ENCODE measurements at places on chromosomes 1 and 21.

DNA sequence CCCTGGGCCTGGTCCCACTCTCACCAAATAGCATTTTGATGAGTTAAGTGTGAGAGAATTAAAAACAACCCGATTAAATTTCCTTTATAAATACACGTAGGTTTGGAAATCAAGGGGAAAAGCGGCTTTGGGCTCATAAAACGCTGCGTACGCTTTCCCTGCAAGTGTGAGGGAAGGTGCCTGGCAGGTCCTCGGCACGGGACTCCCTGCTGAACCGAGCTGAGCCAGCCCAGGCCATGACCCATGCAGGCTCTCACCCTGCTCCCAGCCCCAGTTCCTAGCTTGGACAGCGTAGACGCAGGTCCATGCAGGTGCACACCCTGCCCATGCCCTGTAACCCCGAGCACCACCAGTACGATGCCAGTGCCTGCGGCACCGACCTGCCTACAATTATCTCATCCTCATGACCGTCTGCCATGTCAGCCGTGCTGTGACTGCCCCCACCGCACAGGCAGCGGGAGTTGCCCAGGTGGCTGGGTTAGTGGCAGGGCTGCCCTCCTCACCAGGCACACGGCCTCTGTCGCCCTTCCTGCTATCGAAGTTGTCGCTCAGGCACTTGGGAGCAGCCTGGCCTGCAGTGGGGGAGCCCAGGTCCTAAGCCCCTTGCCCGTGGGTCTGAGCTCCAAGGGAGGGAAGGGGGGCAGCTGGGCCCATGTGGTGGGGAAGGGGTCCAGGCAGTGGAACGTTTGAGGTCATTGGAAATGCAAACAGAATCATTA lies 41.0 kb upstream of the ACTRT2 start:
- no peak for DNase-seq

DNA sequence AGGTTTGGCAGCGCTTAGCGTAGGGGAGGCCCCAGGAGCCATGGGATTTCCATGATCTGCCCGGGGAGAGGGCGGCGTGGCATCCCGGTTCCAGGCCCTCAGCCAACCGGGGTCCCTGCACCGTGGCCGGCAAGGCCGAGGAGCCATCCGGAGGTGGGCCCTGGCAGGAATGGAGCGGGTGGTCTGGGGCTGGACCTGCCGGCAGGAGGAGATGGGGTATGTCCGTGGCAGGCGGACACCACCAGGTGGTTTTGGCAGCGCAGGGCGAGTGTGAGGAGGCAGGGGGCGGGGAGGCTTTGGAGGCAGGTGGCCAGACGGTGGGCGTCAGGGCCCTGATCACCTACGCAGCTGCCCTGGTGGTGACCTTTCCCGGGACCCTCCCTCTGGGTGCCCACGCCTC lies 10.3 kb downstream of the PRKCZ start:
- no peak for DNase-seq

DNA sequence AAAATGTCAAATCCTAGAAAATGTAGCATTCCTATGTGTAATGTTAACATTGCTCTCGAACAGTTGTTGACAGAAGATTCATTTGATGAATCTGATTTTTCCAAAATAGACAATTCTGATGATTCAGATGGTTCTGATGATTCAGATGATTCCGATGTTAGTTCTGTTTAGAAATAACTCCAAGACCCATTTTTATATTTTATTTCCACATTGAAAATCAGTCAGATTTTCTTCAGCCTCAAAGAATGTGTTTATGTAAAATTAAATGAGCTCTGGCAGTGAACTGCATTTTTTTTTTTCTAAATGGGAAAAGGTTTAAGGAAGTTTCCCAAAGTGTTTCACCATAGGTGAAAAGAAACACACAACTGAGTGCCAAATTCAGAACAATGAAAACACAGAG lies 136.5 kb downstream of the TSEN15 start:
- DNase-seq = no peak

DNA sequence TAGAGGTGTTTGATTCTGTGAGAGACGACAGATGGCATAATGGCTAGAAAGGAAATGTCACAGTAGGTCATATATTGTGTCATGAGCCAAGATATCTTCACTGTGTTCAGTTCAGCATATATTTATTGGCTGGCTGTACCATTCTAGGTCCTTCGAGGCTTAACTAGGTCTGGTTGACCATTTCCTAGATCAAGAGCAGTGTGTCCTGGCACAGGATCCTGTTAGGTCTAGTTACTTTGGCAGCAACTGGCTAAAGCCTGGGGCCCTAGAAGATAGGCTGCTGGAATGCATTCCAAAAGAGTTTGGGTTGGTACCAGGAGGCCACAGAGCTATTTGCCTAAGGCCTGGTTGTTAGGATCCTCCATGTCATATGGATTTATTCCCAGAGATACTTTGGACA lies 20.9 kb downstream of the ZBTB40 start:
- no peak for DNase-seq

- DNase-seq = peak; percentile 74
Observed at GRCh38 chr1:26853156-26853555, 9.8 kb upstream of the SFN start.

DNA sequence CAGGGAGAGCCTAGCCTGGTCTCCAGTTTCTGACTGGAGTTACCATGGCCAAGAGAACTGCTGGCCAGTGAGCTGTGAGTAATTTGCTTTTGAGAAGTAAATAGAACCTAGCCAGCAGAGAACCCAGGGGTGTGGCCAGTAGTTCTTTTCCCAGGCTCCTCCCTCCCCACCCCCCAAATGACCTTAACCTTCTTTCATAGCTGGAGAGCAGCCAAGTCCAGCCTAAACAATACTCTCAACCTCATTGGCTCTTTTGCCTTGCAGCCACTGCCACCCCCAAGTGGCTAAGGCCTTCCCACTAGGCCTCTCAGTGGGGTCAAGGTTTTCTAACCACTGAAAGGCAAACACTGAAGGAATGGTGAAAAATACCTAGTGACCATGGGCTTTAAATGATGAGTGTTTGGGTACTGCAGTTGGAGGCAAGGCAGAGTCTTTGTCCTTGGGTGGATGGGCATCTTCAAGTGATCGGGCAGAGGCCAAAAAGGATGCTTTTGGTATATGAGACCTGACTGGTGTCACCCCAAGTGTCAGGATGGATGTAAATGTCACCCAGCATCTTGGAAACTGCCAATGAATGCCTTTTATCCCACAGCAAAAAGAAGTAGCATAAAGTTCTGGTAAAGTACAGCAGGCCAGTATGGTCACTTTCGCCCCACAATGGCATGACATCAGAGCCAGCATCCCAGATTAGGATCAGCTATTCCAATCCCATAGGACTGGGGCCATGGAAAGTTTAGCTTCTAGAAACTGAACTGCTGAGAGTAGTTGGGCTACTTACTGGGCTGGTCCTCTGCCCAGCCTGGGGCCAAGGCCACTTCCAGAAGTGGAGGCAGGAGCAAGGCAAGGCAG lies 3.5 kb upstream of the PIGV start:
- no peak for DNase-seq

DNA sequence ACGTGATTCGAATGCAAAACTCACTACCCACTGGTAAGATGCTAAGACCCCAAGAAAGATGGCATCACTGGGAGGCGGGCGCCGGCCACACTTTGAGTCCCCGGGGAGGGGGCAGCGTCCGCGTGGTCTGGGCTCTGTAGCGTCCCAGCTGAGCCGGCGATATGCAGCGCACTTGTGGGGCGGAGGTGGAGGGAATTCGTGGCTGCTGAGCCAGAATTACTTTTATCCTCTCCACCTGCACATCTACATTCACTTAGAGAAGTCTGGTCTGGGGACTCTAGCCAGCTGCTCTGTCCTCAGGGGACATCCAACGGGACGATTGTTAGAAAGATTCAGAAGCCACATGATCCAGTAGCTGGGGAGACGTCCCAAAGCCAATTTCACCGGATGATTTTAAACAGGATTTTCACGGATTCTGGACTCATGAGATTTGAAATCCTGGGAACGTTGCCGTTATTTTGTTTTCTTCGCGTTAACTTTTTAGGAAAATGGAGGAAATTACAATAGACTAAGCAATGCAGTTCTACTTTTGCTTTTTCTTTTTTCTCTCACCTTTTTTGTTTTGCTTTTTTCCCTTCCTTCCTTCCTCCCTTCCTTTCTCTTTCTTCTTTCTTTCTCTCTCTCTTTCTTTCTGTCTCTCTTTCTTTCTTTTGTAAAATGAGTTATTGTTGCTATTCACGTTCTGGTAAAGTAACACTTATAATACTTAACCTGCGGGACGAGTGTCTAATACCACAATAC lies 1.3 kb downstream of the JAM2 start:
- DNase-seq = no peak

DNA sequence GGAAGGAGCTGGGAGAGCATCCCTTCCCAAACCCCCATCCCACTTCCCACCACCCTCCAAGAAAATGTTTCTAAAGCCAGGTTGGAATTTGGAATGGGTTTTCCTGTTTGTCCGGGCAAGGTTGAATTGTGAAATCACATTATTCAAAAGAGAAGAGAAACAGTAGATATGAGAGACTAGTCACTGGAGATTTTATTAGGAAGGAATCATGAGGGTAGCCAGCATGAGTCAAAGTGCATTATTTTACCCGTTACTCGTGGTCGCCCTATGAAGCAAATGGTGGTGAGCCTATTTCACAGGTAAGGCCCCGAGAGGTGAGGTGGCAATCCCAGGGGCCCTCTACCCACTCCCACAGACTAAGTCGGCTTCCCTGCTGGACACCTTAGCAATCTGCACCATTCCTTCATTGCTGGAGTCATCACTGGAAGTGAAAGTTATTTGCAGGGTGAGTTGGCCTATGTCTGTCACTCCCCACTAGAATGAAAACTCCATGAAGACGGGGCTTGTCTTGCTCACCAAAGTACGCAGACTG lies 52.8 kb downstream of the TOMM20 start:
- peak; percentile 46 for DNase-seq

DNA sequence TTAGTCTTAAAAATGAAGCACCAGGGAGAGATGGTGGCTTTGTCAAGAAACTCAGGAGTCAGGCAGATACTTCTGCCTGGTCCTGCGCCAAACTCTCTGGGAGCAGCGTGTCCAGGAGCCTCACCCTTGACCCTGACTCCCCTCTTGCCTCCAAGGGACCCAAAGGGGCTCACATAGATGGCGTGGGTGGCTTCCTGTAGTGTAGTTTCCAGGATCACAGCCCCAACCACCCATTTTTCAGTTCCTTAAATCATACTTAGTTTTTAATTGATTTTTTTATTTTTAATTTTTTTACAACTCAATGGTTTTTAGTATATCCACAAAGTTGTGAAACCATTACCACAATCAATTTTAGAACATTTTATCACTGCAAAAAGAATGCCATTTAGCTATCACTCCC lies 107.7 kb upstream of the IGSF21 start:
- DNase-seq = no peak

DNA sequence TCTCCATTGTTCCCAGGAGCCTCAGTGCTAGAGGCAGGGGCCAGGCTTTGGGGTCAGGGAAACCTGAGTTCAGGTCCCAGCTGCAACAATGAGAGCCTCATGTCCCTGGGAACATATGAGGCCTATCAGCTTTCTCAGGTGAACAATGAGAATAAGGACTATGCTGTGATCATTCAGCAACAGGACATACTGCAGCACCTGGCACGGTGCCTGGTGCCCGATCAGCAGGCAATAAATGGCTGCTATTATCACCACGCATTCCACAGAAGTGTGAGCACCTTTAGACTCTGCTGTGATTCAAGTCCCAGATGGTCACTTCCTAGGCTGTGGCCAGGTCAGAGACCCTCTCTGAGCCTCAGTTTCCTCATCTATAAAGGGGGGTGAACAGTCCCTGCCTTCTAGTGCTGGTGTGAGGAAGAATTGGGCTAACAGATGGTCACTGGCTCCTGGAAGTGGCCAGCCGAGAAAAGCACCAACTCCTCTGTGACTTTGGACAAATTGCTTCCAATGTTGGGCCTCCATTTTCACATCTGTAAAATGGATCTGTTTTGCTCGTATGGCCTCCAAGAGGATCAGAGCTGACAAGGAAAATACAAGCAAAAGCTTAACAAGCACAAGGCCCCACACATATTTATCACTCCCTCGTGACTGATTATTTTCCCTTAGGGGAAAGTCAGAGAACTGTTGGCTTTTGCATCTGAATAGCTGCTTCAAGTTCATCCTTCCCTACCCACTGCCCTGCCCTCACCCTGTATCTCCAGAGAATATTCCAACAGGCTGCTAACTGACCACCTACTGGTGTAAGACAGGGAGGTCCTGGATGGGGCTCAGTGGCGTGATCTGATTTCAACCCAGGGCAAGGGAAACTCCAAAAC lies 1.1 kb downstream of the SLC5A9 start:
- no peak for DNase-seq

GRCh38 chr21:43345746-43346409 lies 81.1 kb downstream of the SIK1 start:
- peak; percentile 38 for DNase-seq

GRCh38 chr1:117240547-117240946 lies 29.8 kb upstream of the VTCN1 start:
- DNase-seq = no peak

DNA sequence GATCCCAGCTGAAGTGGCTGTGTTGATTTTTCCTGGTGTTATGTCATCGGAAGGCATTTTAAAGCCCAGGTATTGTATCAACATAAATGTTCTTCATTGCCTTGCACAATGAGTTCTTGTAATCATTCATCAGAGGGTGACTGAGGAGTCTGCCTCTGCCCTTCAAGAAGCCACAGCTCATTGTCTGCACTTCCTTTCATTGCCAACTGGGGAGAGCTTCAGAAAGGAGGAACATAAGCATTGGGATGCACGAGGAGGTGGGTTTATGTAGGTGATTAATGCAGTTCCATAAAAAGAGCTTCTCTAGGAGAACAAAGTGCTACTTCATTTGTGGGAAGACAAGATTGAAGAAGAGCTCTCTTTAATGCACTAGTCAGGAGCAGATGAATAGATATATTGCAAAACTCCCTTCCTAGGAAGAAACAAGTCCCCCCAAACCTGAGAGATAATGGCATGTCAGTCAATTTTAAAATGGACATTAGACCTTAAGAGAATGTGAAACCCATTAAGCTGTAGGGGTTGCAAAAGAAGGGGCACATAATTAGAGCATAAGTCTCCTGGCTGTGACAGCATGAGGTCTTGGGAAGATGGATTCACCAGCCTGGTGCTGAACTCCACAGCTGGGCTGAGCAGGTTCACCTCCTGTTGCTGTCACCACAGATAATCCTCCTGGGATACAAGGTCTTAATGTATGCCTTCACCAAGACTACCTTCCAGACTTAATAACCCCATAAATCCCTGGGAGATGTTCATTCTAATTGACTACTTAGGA lies 124.6 kb downstream of the BACH1 start:
- DNase-seq = no peak

GRCh38 chr1:11550664-11551283 lies 71.8 kb downstream of the DISP3 start:
- no peak for DNase-seq

- DNase-seq = no peak
Observed at GRCh38 chr1:247517795-247518612, 18.2 kb downstream of the OR2C3 start.

GRCh38 chr1:107883562-107883961 lies 81.4 kb downstream of the VAV3 start:
- DNase-seq = no peak

DNA sequence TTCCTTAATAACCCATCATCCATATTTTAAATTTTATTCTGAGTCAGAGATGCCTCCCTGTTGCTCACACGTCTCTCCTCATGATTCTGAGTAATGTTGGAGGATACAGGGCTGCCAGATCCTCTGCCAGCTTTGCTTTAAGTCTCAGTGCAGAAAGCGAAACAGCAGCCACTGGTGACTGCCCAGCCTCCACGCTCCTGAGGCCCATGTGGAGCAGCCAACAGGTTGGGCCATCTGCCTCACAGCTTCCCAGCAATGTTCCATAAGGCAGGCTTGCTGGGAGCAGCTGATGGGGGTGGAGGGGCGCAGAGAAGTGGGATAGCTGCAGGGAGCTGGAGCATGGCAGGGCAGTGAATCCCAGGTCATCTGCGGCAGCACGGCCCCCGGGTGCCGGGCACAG lies 104.2 kb downstream of the IGSF21 start:
- no peak for DNase-seq

Measured in stimulated activated CD4-positive, alpha-beta T cell treated with anti-CD3 and anti-CD28 coated beads, TNF-alpha, amount 100 ng/mL, for 48 hours (primary cell).